Breast epithelium (tissue), 4 donors: ENCODE measurements at places on chromosomes 3 and 15.

- peak; percentile 49 for DNase-seq
Measured at GRCh38 chr3:126100634-126101301, 16.8 kb upstream of the SLC41A3 start.

DNA sequence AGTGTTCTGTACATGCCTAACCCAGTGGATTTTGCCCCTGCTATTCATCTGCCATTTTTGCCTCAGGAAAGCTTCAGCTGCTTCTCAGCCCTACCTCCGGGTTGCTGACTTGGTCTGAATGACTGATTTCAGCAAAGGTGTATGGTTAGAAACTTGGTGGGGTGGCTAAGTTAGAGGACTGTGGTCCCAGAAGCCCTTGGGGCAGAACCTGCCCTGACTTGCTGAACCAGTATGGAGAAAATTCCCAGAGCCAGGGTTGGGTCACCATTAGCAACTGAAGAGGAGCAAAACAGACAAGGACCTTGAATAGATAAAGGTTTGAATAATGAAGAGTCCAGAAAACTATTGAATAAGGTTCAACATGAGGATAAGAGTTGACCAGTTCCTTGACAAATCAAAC, 6.1 kb upstream of the WWTR1 start:
- no peak for DNase-seq

DNA sequence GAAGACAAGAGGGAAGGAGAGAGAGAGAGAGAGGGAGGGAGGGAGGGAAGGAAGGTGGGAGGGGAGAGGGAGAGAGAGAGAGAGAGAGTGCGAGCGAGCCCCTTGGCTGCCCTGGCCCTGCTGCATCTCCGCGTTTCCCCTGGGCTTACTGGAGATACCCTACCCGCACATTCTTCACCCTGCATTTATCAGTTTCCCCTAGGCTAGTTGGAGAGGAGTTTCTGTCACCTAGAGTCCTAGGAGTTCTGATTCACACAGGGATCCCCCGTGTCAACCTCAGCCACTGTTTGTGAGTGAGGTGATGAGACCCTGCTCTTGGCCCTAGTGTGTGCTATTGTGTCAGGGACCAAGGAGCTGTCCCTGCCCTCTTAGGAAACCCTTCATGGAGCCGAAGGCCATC, 18.7 kb downstream of the BHLHE40 start:
- no peak for DNase-seq

DNA sequence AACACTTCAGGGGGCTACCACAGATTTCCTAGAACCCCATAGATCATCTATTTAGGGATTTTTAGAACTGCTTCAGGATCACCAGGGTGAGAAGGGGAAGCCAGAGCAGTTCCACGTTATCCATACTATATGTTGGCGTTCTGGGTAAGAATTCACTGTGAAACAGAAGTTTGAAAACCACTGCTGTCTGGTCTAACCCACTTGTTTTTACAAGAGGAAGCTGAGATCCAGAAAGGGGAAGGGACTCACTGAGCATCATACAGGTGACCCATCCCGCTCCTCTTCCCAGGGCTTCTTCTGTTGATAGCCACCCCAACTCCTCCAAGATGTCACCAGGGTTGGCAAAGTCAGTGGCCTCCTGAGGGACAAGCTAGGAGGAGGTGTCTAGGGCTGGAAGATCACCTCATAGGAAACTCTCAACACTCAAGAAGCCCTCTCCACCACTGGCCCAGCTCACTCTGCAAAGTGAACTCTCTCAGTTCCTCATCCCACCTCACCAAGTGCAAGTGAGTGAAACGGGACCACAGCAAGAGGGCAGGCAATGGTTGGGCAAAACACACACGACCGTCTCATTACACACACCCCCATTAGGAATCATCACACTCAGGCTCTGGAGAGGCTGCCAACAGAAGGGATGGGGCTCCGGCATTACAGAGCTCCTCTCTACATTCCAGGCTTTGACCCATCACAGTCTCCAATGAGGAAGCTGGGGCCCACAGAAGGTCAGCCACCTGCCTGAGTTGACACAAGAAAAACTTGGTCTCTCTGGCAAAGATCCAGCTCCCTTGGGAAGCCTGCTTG, 1.8 kb downstream of the DAPK2 start:
- DNase-seq: no peak

DNA sequence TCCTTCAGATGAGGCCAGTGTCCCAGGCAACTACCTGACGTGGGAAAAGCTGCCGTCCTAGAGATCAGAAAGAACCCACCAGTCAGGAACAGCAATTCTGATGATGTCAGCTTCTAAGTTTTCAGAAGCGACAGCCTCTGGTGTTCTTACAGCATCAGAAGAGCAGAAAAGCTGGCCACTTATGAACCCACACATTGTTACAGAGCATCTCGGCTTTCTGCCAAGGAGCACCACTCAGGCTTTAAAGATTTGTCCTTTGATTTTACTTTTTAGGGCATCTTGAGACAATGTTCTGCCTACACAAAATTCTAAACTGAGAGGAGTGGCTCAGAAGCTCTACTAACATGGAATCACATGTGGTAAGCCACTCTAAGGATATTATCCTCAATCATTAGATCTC, 49.7 kb upstream of the BOC start:
- no peak for DNase-seq

- DNase-seq: no peak
Measured at GRCh38 chr3:192091831-192092230, 630.9 kb downstream of the PYDC2 start.

- DNase-seq: no peak
Measured at GRCh38 chr3:127787571-127788365, 34.5 kb downstream of the MGLL start.

DNA sequence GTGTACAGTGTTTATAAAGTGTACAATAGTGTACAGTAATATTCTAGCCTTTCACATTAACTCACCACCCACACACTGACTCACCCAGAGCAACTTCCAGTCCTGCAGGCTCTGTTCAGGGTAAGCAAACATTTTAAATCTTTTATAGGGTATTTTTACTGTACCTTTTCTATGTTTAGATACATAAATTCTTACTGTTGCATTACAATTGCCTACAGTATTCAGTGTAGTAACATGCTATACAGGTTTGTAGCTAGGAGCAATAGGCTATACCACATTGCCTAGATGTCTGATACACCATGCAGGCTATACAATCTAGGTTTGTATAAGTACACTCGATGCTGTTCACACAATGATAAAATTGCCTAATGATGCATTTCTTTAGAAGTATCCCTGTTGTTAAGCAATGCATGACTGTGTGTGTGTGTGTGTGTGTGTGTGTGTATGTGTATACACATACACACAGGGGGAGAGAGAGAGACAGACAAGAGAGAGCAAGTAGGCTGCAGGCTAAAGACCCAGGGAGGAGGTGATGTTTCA, 72.5 kb upstream of the PRR23C start:
- DNase-seq: no peak

DNA sequence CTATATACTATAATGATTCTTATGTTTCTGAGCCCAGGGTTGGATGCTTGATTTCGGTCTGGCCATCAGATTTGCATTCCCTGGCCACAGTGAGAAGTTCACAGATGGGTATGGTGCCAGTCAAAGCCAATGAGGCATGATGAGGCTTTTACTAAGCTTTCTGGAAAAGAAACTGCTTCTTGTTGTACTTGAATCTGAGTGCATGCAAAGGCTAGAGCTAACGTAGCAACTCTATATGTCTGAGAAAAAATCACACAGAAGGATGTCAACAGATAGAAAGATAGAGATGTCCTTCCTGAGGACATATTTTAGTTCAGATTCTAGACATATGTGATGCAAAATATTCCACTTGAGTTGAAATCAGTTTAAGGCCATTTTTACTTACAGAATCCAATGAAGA, 608.1 kb downstream of the ROBO1 start:
- DNase-seq: no peak

DNA sequence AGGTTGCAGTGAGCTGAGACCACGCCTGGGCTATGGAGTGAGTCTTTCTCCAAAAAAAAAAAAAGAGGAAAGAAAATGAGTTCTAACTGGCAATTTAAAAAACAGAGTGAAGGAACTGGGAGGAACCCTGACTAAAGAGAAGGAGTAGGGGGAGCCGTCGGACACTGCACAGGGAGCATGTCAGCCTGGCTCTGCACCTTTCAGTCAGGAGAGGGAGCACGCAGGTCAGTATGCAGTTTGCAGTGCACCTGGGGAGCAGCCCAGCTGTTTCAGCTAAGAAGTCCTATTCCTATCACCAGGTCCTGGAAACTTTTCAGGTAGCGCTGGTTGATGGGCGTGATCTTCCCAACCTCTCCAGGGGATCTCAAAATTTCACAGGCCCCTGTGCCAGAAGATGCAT, 14.9 kb upstream of the ZXDC start:
- no peak for DNase-seq

GRCh38 chr3:17258823-17259436, 374.2 kb downstream of the PLCL2 start:
- DNase-seq: no peak

DNA sequence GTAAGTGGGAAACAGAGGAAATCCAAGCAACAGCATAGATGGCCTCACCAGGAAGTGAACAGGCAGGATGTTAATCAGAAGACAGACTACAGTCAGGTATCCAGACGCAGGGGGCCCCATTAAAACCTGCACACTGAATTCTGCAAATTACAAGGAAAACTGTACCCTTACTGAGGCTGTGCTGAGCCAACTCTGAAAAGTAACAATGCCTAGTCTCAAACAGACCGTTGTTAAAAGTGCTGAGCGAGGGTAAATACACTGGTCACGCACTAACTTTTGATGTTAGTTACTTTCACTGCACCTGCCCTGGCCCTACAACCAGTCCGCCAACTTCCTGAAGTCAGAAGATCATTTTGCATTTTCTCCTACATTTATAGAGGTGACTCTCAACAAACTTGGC, 1.0 kb downstream of the TAMM41 start:
- no peak for DNase-seq

GRCh38 chr15:82875411-82876003, 66.1 kb downstream of the WHAMM start:
- DNase-seq: no peak
